ENCODE measurements at places on chromosomes 1 and 21.

DNA sequence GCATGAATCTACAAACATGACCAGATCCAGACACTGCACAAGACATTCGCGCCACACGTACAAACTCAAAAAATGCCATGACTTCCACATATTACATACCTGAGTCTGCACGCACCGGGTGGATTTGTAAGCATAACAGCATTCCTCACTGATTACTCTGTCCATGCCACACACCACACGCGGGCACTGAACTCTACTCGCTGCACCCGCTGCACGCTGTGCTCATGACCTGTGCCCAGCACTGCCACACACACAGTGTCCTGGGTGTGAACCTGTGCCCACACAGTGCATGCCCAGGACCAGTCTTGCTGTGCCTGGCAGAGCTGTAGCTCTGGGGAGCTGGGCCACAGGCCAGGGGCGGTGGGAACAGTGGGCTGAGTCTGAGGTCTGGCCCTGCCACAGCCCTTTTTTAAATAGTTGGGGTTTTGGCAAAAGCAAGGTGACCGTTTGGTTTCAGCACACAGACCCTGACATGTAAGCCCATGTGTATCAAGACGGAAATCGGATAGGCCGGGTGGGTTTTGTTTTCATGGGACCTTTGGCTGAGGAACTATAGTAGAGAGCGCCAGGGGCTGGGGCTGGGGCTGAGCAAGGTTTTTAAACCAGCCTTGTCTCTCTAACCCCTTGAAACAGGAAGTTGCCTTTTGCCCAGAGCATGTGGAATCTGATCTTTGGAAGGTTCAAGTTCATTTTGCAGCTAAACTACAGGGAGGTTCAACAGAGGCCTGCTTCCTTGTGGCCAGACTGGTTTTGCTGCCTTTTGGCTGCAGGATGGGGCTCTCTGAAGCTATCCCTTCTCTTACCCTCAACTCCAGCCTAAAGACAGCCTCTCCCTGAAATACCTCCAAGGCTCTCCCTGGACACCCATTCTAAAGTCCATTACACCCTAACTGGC is 12.3 kb upstream of the GOLT1A start:
- peak; percentile 93 for DNase-seq

GRCh38 chr21:42414928-42415769 is 11.4 kb downstream of the UBASH3A start:
- peak; percentile 82 for DNase-seq

- no peak for DNase-seq
Observed at GRCh38 chr1:231442735-231443134, 20.6 kb upstream of the EGLN1 start.

DNA sequence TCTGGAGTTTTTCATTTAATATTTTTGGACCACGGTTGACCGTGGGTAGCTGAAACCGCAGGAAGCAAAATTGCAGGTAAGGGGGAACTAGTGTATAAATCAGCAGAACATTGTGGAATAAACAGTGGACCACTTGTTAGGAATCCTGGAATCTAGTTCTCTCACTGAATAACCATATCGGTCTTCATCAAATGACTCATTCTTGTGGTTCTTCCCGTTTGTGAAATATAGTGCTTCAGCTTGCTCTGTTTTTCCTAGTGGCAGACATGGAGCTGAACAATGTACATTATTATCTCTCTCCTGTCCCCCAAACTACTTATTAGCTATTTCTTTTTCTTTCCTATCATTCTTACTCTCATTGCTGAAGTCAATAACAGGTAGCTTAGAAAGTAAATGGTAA is 61.9 kb downstream of the HSPA13 start:
- peak; percentile 56 for DNase-seq

GRCh38 chr1:2258996-2259395 is 30.9 kb downstream of the SKI start:
- no peak for DNase-seq

DNA sequence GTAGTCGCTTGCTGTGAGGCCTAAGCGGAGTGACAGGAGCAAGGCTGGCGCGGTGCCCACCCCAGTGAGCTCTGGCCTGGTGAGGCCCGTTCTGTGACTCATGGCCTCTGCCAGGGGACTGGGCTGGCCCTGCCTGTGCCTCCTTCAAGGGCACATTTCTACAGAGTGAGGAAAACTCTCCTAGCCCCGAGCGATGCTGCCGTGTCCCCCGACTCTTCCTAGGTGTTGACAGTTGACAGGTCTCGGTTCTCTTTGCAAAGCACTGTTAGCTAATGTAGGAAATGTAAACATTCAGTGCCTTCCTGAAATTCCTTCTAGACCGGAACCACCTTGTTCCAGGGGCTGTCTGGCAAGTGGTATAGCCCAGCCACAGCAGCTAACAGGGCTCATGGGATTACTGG is 43.9 kb downstream of the ABCG1 start:
- peak; percentile 77 for DNase-seq

- DNase-seq = no peak
Observed at GRCh38 chr1:164713456-164714207, 154.6 kb downstream of the PBX1 start.

- DNase-seq = peak; percentile 90
Observed at GRCh38 chr1:3453203-3453761, 1.2 kb upstream of the ARHGEF16 start.

GRCh38 chr1:194159941-194160340 is 973.5 kb upstream of the B3GALT2 start:
- DNase-seq = peak; percentile 17

DNA sequence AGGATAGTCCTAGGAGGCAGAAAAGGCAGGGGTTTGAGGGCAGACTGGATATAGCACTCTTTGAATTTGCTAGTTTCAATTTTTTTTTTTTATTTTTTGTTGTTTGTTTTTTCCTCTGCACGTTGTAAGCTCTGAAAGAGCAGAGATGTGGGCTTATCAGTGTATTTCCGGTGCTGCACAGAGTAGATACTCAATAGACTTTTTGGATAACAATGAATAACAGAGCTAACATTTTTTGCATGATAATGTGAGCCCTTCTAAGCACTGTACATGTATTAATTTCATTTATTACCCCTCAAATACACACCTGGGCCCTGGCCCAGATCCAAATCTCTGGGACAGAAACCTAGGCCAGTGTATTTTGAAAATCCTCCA is 17.1 kb upstream of the PARP1 start:
- DNase-seq = no peak

GRCh38 chr1:36784147-36784859 is 250.0 kb downstream of the GRIK3 start:
- DNase-seq = no peak

DNA sequence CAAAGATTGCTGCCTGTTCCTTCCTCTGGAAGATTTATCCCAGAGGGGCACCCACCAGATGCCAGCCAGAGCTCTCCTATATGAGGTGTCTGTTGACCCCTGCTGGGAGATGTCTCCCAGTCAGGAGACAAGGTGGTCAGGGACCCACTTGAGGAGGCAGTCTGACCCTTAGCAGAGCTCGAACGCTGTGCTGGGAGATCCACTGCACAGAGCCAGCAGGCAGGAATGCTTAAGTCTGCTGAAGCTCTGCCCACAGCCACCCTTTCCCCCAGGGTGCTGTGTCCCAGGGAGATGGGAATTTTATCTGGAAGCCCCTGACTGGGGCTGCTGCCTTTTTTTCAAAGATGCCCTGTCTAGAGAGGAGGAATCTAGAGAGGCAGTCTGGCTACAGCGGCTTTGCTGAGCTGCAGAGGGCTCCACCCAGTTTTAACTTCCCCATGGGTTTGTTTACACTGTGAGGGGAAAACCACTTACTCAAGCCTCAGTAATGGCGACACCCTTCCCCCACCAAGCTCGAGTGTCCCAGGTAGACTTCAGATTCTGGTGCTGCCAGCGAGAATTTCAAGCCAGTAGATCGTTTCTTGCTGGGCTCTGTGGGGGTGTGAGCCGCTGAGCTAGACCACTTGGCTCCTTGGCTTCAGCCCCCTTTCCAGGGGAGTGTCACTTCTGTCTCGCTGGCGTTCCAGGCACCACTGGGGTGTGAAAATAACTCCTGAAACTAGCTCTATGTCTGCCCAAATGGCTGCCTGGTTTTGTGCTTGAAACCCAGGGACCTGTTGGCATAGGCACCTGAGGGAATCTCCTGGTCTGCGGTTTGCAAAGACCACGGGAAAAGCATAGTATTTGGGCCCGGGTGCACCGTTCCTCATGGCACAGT is 51.1 kb upstream of the PDC start:
- peak; percentile 46 for DNase-seq

- peak; percentile 90 for DNase-seq
Observed at GRCh38 chr1:42146626-42147320, 6.4 kb upstream of the GUCA2B start.

- DNase-seq = peak; percentile 56
Observed at GRCh38 chr1:92599184-92599583, 112.5 kb upstream of the GFI1 start.

DNA sequence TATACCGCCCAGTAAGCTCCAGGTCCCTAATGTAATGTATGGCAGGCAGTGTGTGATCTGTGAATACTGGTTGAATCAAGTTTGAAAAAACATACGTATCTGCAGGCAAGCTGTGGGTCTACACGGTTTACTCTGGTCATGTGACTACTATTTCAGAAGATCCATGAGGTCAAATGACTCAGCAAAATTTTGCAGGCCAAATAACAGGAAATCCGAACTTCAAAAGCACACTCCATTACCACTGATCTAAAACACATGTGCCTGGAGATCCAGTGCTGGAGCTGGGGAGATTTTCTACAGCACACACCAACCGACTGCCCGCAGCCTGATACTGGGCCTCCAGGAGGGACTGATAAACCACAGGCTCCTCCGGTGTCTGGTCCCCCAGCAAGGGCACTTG is 64.5 kb upstream of the SLC44A3 start:
- DNase-seq = no peak

- DNase-seq = no peak
Observed at GRCh38 chr21:19463966-19464365, 1060.4 kb upstream of the TMPRSS15 start.

DNA sequence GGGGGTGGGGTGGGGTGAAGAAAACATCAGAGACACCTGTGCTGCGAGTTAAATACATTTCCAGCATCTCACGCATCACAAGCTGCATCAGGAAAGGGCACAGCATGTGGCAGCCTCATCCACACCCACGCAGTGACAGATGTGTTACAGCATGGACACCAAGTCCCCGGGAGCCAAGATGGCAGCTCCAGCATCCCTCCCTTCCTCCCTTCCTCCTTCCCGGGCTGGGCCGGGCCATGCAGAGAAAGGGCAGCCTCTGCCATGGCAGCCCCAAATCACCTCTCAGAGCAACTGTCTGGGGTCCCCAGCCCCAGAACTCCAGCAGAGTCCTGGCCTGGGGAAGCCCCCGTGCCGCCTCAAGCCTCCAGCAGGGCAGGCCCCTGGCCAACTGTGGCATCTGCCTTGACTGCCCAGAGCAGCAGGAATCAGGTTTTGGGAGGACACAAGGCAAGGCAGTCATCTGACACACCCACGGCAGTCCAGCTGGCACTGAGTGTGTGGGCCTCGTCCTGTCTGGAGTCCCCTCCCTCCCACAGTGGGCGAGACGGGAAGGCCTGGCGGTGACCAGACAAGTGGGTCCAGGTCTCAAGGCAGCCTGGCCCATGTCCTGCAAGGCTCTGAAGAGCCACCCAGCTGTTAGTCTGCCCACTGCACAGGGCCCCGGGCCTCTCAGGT is 6.2 kb downstream of the SMIM1 start:
- DNase-seq = no peak

GRCh38 chr1:217389895-217390294 is 241.0 kb downstream of the GPATCH2 start:
- no peak for DNase-seq

DNA sequence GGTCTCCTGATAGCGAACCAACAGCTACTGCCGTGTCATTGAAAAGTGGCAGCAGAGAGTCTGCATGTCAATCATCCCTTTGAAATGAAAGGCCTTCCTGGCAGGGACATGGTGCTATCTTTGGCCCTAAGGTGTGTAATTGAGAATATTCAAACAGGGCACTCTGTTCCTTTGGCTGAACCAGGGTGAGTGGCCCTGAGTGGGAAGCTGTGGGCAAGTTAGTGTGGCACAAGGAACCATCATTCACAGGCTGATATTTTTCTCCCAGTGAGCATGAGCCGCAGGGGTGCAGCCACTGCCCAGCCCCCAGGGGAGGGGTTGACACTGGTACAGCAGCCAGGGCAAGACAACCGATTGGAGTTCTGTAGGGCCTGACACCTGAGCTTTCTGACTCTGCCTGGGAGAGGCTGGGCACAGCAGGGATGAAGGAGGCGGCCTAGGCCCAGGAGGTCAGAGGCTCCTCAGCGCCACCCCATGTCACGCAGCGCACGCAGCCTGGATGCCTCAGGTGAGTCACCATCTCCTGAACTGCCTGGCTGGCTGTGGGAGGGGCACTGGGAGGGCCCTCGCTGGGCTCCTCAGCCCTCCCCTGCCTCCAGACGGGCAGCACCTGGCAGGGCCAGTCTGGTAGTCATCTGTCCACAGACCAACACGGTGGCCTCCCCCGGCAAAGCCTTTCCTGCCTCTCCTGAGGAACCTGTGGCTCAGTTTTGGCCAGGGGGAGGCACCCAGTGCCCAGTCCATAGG is 13.2 kb downstream of the QSOX1 start:
- DNase-seq = peak; percentile 93

- no peak for DNase-seq
Observed at GRCh38 chr1:112872551-112872962, 83.4 kb downstream of the SLC16A1 start.

- DNase-seq = peak; percentile 63
Observed at GRCh38 chr1:211378844-211379243, 52.2 kb downstream of the TRAF5 start.

- no peak for DNase-seq
Observed at GRCh38 chr21:34203851-34204420, 130.6 kb downstream of the MRPS6 start.

GRCh38 chr1:22876359-22877111 is 96.1 kb downstream of the LACTBL1 start:
- peak; percentile 9 for DNase-seq

DNA sequence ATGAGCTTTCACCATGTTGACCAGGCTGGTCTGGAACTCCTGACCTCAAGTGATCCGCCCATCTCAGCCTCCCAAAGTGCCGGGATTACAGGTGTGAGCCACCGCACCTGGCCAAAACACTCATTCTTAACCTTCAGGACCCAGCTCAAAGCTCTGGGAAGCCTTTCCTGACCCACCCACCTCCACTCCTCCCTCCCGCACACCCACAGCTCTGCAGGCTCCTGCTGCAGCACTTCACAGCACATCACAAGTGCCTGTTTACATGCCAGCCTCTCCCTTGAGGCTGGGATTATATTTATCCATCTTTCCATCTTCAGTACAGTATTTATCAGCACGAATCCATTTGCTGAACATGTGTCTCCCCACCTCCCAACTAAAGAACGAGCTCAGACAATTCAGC is 14.9 kb downstream of the SLC9A1 start:
- DNase-seq = no peak
